ENCODE measurements at places on chromosomes 7 and 10.

- no peak for DNase-seq
Measured at GRCh38 chr7:410395-410910, 109.2 kb downstream of the PDGFA start.

GRCh38 chr10:1301143-1301542, 245.0 kb downstream of the WDR37 start:
- no peak for DNase-seq

DNA sequence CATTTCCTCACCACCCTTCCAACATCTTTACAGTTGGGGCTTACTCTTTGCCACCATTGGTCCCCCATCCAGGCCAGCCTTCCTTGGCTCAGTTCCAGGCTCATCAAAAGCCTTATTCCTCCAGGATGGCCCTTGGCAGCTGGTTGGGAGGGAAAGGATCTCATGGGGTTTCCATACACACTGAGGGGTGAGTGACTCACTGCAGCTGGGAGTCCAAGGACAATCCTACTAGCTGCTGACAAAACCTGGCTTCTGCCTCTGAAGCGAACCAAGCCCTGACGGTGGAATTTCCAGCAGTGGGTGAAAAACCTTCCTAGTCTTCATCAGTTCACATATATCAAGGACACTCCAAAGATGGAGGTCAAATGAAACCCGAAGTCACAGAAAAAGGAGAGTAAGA, 22.9 kb downstream of the CRHR2 start:
- DNase-seq: no peak

DNA sequence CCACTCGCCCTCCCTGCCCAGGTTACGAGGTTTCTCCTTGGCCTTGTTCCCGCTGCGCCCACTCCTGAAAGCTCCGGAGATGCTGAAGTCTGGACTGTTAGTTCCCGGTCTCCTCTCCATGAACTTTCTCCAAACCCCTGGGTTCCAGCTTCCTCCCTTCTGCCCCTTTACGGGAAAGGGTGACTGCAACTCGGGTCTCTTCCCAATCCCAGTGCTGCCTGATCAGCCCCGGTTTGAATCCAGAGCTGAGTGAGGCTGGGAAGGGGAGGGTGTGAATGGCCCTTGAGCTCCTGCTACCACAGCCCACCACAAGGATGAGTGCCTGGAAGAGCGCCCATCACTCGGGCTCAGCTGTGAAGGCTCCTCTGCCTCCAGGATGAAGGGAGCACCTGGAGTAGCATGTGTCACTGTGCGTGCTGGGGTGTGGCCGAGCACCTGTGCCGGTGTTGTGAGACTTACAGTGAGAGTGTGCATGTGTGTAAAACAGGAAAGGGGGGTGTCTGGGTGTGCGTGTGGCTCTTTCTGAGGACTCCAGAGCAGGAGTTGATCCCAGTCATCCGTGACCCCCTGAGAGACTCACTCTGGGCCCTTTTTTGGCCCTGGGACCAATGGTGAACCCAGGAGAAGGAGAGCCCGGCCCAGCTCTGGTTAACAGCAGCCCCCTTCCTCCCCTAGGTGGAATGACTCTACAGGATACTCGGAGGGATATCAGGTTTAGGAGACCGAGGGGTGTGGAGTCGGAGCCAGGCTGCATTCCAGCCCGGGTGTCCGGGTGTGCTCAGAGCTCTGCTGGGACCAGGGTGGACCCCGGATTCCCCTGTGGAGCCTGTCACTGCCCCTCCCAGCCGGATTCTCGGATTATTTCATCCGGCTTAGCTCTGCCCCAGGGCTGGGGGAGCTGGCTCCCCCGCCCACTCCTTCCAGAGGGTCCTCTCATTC, 1.1 kb upstream of the ZNF467 start:
- DNase-seq: no peak

DNA sequence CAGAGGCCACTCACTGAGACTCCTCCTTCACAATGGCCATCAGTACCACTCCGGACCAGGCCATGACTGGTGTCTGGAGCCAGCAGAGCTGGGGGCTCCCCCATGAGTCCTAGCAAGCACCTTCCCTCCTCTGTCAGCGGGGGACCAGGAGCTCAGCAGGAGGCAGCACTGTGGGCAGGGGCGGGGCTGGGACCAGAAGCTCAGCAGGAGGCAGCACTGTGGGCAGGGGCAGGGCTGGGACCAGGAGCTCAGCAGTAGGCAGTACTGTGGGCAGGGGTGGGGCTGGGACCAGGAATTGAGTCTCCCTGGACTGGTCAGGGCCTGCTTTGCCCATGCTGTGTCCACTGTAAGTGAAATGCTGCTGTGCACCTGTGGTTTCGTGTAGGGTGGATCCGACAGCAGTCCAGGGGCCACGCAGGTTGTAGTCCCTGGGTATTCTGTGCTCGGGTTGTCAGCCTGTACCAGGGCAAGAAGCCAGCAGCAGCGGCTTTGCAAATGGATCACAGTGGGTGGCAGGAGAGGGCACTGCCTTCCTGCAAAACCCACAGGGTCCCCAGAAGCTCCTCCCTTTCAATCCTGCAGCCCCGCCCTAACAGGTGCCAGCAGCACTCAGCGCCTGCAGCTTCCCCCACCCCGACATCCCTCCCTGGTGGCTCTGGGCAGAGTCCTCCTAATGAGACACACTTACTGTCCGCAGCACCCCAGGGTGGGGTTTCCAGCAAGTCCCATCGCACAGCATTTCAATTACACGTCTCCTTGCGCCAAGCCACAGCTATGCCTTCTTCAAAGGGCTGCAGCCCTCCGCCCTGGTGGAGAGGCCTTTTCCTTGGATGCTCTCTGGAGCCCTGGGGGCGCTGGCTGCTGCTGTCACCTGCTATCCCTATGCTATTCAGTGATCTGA, 220.5 kb downstream of the TCERG1L start:
- DNase-seq: no peak

DNA sequence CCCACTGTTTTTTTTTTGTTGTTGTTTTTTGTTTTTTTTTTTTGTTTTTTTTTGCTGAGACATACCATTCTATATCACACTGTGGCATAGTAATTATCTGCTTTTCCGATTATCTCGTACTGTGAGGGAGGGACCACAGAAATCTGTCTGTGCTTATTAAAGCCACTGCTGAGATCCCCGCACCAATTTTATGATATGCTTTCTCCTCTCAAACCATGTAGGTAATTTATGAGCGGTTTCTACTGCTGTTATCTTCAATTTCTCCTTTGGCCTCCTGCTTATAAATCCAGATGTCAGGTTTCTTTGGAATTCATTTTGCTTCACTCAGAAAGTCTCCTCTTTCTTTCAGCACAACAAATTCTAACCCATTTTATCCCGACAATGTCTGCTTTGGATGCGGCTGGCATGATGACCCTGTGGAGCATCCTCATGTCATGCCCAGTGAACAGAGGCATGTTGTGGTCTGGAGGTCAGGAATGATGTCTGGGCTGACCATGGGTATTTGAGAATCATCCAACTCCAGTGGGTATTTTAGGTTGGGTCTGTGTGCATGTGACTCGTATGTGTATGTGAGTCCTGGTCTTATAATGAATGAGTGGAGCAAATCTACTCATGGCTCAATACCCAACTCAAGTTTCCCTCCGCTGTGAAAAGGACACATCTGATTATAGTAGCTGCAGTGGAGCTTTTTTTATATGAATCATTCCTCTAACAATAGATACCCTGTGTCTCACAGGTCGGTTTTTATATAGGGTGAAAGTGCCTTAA, 213.4 kb downstream of the GALNT17 start:
- DNase-seq: no peak

DNA sequence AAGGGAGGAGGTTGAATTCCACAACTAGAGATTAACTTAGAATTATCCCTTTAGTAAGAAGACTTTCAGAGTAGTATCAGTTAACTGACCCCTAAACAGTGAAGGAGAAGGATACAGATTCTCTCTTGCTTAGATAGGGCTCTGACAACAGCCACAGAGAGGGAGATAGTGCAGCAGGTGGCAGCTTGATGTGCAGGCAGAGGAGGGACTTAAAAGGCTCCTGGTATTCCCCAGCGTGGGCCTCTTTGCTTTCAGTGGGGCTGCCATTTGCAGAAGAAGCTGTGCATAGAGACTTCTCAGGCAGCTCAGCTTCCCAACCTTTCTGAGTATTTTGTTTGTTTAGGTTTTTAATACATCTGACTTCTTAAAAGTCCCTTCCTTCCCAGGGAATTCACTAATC, 16.0 kb downstream of the FZD1 start:
- no peak for DNase-seq

- no peak for DNase-seq
Measured at GRCh38 chr7:18901982-18902421, 215.4 kb downstream of the TWIST1 start.

DNA sequence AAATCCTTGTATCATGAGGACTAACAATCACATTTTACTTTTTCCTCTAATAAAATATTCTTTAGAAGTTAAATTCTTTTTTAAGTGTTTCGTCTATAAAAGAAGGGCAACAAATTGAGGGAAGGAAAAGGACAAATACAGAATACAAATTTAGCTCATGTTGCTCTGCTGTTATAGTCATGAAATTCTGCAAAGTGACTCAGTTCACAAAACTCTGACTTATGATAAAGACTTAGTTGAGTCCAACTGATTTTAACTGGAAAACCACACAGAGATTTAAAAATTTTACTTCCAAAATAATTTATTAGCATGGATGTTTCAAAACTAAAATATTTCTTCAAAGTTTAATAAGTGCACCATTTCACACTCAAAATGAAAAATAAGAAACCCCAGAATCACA, 75.0 kb upstream of the GPR22 start:
- DNase-seq: no peak

GRCh38 chr10:68247931-68248330, 16.0 kb upstream of the ATOH7 start:
- DNase-seq: no peak
